ENCODE measurements at places on chromosomes 13 and 19.

- no peak for DNase-seq
Measured at GRCh38 chr19:4972509-4973230, 3.8 kb downstream of the KDM4B start.

- DNase-seq = no peak
Measured at GRCh38 chr19:6059396-6059947, 50.8 kb downstream of the RFX2 start.

DNA sequence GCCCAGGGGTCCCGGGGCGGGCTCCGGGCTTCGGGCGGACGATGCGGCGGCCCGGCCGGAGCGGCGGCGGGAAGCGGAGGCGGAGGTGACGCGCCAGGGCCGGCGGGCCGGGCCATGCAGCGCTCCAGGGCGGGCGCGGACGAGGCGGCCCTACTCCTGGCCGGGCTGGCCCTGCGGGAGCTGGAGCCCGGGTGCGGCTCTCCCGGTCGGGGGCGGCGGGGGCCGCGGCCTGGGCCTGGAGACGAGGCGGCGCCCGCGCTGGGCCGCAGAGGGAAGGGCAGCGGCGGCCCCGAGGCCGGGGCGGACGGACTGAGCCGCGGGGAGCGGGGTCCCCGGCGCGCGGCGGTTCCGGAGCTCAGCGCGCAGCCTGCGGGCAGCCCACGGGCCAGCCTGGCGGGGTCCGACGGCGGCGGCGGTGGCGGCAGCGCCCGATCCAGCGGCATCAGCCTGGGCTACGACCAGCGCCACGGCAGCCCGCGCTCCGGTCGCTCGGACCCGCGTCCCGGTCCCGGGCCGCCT lies 362 bp downstream of the WTIP start:
- DNase-seq = no peak

- DNase-seq = peak; percentile 85
Measured at GRCh38 chr13:51451467-51452360, 1.1 kb downstream of the INTS6 start.

GRCh38 chr13:21117104-21117809 lies 55.9 kb upstream of the LATS2 start:
- DNase-seq = no peak

DNA sequence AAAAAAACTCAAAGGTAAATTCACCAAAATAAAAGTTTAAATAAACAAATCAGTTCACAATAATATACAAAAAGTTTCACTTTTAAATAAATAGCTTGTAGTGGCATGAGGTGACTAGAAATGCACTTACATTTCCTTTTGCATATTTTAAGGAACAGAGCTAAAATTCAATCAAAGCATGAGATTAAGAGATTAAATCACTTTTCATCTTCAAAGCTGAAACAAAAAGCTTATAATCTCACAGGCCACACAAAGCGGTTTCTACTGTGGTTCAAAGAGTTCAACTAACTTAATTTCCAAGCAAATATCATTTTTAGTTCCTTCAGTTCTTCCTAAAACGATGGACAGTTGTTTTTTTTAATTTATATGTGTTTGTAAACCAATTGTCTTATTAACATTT lies 38.9 kb downstream of the TSC22D1 start:
- no peak for DNase-seq

DNA sequence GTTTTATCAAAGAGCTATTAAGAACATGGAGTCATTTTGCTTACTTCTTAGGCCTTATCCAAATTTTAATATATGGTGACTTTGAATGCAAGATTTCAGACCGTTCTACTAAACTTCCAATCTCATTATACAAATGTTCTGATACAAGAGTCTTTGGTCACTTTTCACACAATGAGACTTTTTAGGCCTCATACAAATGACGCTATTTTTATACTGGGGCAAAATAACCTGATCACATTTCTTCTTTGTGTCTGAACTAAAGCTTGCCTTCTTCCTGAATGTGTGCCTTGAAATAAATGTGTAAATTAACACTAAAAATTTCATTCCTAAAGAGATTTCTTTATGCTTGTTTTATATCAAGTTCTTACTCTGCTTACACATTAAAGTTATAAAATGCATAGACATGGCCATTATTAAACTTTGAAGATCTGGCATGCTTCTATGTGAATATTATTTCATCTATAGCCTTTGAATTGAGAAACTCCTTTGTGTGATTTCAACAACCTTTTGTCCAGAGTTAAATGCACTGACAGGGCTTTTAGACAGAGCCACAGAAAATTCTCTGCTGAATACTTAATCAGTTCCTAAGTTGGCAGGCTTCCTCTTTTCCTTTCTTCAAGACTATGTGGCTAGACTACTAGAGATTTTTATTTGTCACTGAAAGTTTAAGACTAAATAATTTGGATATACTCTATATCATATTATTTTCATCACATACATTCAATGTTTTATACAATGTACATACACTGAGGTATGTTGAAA lies 86.1 kb downstream of the EDNRB start:
- DNase-seq = no peak

GRCh38 chr19:10832939-10833296 lies 3.1 kb downstream of the TMED1 start:
- no peak for DNase-seq

GRCh38 chr13:111610081-111610480 lies 289.6 kb downstream of the TEX29 start:
- no peak for DNase-seq

DNA sequence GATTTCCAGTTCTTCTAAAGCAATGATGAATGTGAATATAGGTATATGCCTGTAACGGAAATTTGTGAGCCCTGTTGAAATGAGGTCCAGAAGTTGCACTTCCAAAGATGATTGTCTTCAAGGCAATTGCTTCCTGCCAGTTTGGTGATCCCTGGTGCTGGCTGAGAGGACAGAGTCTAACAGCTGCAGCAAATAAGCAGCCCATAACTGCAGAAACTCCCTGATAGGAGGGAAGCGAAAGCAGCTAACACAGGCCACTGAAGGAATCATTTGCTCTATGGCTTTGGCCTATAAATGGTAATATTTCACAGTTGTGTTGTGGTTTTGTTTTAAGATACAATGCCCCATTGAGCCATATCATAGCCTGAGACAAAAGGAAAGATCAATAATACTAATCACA lies 451.5 kb upstream of the MIR17HG start:
- no peak for DNase-seq

DNA sequence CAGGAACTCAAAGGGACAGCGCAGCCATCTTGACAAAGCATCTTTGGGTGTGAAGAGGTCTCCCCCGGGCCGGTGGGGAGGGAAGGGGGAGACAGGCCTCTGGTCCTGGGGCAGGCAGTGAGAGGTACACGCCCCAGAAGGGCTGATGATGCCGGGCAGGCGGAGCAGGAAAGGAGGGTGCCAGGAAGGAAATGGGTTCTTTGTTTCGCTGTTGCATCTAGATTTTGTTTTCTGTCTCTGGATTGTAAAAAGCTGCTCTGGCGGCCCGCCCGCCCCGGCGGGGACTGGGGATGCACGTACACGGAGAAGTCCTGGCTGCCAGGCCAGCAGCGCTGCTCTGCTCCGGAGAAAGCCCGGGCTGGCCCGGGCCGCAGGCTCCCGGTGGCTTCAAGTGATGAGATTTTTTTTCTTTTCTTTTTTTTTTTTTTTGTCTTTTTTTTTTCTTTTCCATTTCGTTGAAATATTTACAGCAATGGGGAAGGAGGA lies 13.2 kb upstream of the ASF1B start:
- peak; percentile 63 for DNase-seq

DNA sequence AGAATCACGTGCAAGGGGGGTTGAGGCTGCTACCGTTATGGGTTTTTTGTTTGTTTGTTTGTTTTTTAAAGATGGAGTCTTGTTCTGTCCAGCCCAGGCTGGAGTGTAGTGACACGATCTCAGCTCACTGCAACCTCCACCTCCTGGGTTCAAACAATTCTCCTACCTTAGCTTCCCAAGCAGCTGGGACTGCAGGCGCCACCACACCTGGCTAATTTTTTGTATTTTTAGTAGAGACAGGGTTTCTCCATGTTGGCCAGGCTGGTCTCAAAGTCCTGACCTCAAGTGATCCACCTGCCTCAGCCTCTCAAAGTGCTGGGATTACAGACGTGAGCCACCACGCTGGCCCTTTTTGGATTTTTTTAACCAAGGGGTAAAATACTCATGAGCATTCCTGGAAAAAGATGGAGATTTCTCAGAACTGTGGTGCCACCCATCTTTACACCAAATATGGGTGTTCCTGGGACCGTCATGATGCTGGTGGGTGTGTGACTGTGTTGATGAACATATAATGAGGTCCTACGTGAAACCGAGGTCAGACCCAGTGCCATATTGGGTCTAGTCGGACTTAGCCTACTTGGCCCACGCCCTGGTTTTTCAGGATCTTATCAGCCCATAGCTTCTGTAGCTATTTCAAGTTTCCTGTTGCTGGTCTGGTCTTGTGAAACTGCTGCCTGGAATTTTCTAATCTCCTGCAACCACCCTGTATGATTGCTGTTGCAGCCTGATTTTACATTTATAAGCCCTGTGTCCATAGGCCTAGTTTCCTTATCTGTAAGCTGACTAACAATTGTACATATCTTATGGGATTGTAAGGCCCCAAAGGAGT lies 6.2 kb downstream of the PPP1R15A start:
- DNase-seq = peak; percentile 32

DNA sequence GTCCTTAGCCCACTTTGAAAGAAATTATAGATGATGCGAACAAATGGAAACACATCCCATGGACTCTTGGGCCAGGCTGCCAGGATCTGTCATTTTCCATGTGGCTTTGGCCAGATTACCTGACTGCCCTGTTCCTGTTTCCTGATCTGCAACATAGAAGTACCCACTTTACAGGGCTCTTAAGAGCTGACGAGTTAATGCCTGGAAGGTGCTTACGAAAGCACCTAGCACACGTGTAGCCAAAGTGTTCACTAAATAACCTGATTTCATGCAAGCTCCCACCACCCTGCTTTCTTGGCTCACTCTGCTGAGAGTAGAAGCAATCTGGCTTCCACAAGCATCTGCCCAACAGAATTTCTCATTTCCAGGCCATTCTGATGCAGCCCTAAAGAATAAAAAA lies 575.2 kb downstream of the MYO16 start:
- no peak for DNase-seq

- DNase-seq = no peak
Measured at GRCh38 chr19:28972058-28972852, 240.7 kb downstream of the UQCRFS1 start.

GRCh38 chr13:111916201-111916600 lies 150.7 kb upstream of the SOX1 start:
- DNase-seq = no peak

DNA sequence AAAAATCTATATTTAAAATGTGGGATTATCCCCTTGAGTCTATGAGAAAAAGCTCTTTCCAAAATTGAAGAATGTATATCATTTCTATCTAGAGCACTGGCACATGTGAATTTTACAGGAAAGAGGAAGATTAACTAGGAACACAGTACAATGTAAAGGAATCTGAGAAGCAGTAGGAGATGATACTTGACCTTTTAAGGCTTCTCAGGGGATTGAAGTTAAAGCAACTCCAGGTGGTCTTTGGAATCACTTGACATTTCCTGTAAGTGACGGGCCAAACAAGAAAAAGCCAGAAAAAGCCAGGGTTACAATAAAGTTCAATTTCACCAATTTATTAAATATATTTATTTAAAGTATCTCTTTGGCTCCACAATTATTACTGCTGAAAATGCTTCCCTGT lies 1373.9 kb downstream of the OLFM4 start:
- no peak for DNase-seq

GRCh38 chr13:98875146-98875729 lies 102.6 kb downstream of the DOCK9 start:
- DNase-seq = no peak

GRCh38 chr19:17985037-17985818 lies 18.3 kb downstream of the KCNN1 start:
- DNase-seq = no peak

DNA sequence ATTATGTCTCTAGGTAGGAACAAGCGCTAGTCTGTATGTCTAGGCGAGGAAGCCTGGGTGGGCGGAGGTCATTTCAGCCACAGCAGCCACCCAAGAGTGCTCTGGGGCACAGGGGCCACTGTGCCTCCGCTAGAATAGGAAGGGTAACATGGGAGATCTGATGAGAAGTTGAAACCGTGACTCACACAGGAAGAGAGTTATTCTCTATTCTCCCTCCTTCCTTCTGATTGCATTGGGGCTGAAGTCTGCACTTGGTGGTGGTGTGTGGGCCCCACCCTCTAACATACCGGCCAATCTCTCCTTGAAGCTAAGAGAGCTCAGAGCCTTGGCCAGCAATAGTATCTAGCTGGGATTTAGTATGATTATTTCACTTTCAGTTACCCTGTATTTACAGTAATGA lies 20.3 kb upstream of the GGACT start:
- DNase-seq = peak; percentile 38

- DNase-seq = no peak
Measured at GRCh38 chr13:73664851-73665250, 469.4 kb downstream of the KLF12 start.

GRCh38 chr13:41452462-41452861 lies 4.9 kb upstream of the RGCC start:
- no peak for DNase-seq

- peak; percentile 76 for DNase-seq
Measured at GRCh38 chr19:18700501-18701249, 17.2 kb downstream of the CRTC1 start.

GRCh38 chr13:58933475-58933874 lies 1230.3 kb downstream of the DIAPH3 start:
- no peak for DNase-seq

DNA sequence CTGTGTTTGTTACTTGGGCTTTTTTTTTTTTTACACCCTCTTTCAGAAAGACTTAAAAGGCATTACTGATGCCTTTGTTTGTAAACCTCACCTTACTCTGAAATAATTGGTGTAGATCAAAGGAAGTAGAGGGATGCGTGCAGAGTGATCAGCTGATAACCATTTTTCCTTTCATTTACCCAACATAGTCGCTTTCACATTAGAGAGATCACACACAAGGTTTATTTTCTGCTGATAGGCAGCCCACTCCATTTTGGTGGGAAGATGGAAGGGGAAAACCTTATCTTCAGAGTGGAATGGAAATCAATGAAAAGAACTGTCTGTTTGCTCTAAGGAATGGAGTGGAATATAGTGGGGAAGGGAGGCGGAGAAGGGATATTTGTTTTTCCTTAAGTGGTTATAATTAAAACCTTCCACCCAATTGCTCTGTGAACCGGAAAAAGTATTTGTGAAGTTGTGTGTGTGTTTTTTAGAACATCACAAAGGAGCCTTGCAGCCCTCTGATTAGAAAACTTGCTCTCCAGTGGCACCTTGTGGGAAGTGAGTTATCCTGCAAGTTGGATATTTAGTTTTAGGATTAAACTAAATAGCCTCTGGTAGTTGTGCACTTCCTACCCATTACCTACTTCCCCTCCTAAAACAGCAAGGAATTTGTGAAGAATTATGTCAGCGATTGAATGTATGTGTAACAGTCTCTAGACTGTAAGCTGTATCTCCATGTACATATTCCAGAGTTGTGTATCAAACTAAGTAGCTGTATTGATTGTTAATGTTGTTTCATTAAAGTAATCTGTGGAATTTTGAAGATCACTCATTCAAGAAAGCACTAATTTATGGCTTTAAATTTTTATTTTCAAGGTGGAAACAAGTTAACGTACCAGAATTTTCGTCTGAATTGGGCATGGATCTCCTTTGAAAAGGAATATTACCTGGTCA lies 76.8 kb downstream of the FREM2 start:
- DNase-seq = no peak

- DNase-seq = peak; percentile 60
Measured at GRCh38 chr19:44747739-44748425, 626 bp upstream of the BCL3 start.

- no peak for DNase-seq
Measured at GRCh38 chr13:46624821-46625220, 71.9 kb downstream of the LRCH1 start.

- no peak for DNase-seq
Measured at GRCh38 chr19:31821346-31821745, 472.1 kb upstream of the TSHZ3 start.

GRCh38 chr13:20696073-20696472 lies 7.4 kb upstream of the IL17D start:
- DNase-seq = no peak

- DNase-seq = no peak
Measured at GRCh38 chr13:98765996-98766519, 13.6 kb upstream of the SLC15A1 start.
